ENCODE measurements at places on chromosomes 7 and 10.

GRCh38 chr10:484925-485661 is 204.4 kb downstream of the DIP2C start:
- H3K4me1 ChIP-seq = peaks cover 45% of the 10 kb centered on the region
- H3K27me3 ChIP-seq = no peaks in the 10 kb centered on the region
- peak overlapping the region; percentile 64 for H3K27ac ChIP-seq
- H3K36me3 ChIP-seq = no peaks in the 10 kb centered on the region
- peak overlapping the region; percentile 43 for H3K4me3 ChIP-seq

DNA sequence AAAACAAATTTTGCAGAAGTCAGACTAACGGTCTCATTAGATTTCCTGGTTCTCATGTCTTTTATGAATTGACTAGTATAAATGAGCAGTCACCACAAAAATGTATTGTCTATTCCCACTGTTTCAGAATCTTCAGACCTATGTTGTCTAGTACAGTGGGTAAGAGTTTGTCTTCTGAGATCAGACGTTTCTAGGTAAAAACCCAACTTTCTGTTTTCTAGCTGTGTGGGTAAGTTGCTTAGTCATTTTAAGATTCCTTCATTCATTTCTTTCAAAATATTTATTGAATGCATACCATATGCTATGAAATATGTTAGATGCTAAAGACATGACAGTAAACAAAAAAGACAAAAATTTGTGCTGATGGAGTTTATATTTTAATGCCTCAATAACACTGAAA is 156.3 kb downstream of the POLR1F start:
- no peak for DNase-seq
- H3K4me1 ChIP-seq = no peaks in the 10 kb centered on the region
- H3K4me3 ChIP-seq = no peak overlapping the region
- H3K27me3 ChIP-seq = no peaks in the 10 kb centered on the region

- DNase-seq = no peak
- no peaks in the 10 kb centered on the region for H3K27me3 ChIP-seq
- no peak overlapping the region for H3K4me3 ChIP-seq
- peaks cover 8% of the 10 kb centered on the region for H3K4me1 ChIP-seq
These were observed 39.2 kb downstream of the ENO4 start for GRCh38 chr10:116888380-116889055.

DNA sequence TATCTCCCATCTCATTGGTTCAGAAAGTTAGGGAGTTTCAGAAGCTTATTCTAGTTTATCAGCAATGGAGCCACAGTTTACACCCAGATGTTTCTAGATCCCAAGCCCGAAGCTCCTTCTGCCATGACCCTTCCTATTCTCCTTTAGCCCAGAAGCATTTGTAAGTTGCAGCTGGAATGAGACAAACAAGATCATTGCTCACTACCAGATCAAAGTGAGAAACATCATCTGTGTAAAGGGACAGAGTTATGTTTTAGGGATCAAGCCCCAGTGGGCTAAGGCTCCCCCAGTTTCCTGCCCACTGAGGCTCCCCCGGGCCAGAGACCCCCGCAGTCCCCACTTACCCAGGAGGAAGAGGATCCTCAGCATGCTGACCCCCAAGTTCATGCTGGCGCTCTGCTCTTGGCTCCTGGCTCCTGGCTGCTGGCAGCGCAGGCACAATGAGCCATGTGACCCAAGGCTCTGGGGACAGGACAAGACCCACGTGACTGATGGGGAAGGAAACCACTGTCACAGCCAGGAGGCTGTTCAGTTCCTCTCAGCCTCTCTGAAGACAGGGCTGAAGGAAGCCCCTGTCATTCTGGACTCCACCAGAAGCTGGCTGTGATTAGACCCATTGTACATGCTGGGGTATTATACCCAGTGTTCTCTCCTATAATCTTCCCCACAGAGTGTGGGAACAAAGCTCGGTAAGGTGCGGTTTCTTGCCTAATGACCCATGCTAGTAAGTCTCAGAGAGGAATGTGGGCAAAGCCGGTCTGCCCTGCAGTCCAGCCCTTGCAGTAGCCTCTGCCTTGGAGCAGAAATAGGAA is at the start of gene TMEM273:
Gene TMEM273 (minus strand): TSS at position 442 of the 812 bp plus-strand sequence. CDS start 55 bp downstream, at position 387.
- peak within 1 kb of the TSS; percentile 33 for H3K4me3 ChIP-seq
- H3K36me3 ChIP-seq = no peaks in the 10 kb centered on the region
- peak within 1 kb of the TSS; percentile 50 for H3K27ac ChIP-seq
- peak; percentile 87 for DNase-seq
- H3K4me1 ChIP-seq = peaks cover 19% of the 10 kb centered on the region

DNA sequence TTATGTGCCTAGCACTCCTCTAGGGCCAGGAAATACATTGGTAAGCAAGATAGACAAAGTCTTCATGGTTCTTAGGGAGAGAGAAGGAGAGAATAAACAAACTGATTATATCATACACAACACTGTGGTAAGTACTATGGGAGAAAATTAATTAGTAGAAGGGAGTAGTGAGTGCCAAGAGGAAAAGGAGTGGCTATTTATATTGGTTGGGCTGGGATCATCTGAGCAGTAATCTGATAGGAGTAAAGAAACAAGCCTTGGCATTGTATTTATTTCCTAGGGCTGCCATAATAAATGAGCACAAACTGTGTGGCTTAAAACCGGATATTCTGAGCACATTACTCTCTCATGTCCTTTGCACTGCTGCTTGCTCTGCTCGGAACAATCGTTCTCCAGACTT is 158.1 kb upstream of the PHF14 start:
- H3K4me1 ChIP-seq = no peaks in the 10 kb centered on the region
- H3K4me3 ChIP-seq = no peak overlapping the region
- no peak overlapping the region for H3K27ac ChIP-seq
- H3K27me3 ChIP-seq = no peaks in the 10 kb centered on the region
- no peak for DNase-seq

DNA sequence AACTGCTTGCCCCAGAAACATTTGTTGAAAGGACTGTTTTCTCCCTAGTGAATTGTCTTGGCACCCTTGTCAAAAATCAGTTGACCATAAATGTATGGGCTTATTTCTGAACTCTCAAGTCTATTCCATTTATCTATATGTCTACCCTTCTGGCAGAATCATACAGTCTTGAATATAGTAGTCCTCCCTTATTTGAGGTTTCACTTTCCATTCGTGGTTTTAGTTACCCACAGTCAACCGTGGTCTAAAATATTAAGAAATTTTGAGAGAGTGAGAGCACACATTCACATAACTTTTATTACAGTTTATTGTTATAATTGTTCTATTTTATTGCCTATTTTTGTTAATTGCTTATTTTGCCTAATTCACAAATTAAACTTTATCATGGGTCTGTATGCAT is 17.4 kb upstream of the CEP41 start:
- no peak overlapping the region for H3K27ac ChIP-seq
- H3K27me3 ChIP-seq = no peaks in the 10 kb centered on the region
- H3K4me3 ChIP-seq = no peak overlapping the region
- no peaks in the 10 kb centered on the region for H3K36me3 ChIP-seq

DNA sequence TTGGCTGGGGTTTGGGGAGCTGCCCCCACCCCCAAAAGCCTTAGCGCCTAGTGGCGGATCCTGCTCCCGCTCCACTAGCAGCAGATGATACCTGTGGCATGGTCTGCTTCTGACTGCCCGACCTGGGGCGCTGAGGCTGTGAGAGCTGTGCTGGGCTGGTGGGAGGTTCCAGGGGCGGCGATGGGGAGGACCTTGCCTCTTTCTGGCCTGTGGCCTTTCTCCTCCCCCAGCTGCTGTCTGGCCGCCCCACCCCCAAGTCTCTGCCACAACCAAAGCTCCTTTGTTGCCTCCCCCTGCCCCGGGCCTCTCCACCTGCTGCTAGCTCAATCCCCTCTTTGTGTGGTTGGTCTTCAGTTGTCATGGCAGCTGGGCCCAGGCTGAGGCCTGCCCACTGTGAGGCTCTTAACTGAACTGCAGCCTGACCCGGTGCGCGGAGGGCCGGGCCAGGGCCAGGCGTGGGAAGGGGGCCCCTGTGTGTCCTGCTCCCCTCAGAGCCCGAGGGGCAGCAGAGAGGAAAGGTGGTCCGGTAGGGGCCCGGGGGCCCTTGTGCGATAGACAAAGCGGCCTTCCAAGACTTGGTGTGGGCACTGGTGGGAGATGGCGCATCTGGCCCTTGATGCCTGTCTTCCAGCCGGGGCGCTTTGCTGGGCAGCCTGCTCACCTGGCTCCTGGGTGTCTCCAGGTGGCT is 4.7 kb downstream of the ZNF775 start:
- H3K27me3 ChIP-seq = no peaks in the 10 kb centered on the region
- H3K4me3 ChIP-seq = no peak overlapping the region

- no peak overlapping the region for H3K4me3 ChIP-seq
- no peak for DNase-seq
- no peak overlapping the region for H3K27ac ChIP-seq
- H3K4me1 ChIP-seq = no peaks in the 10 kb centered on the region
These were observed 175.6 kb upstream of the PHF14 start for GRCh38 chr7:10798044-10798443.

DNA sequence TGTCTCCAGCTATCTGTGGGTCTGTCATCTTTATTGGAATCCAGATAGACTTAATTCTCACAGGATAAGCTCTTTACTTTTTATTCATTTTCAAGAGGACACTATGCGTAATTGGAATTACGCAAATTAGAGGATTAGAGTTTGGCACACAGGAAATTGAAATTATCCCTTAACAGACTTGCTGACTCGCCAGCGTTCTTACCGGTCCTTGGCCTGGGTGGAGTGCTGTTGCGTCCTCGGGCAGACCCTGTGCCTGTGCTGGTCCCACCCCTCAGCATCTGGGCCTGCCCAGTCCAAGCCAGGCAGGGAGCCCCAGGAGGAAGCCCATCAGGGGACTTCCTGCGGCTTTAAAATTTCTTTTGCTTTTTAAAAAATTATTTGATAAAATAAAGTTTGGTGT is 101.8 kb downstream of the MKI67 start:
- no peaks in the 10 kb centered on the region for H3K27me3 ChIP-seq
- no peaks in the 10 kb centered on the region for H3K36me3 ChIP-seq
- no peaks in the 10 kb centered on the region for H3K4me1 ChIP-seq

DNA sequence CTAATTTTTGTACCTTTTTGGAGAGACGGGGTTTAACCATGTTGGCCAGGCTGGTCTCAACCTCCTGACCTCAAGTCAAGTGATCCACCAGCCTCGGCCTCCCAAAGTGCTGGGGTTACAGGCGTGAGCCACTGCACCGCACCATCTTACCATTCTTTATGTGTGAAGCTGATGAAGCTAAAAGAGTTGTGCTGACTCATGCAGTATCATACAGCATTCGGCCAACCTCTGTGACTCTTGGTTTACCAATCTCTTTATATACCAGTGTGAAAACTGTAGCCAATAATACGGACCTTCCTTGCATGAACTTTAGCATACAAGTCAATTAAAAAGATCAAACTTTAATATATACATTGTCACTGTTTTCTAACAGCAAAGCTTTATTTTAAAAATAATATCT is 878.2 kb upstream of the MBL2 start:
- no peak overlapping the region for H3K4me3 ChIP-seq
- no peaks in the 10 kb centered on the region for H3K27me3 ChIP-seq
- no peak overlapping the region for H3K27ac ChIP-seq
- no peaks in the 10 kb centered on the region for H3K4me1 ChIP-seq
- DNase-seq = no peak
- H3K36me3 ChIP-seq = no peaks in the 10 kb centered on the region

- H3K36me3 ChIP-seq = no peaks in the 10 kb centered on the region
- H3K27ac ChIP-seq = peak overlapping the region; percentile 84
- no peaks in the 10 kb centered on the region for H3K27me3 ChIP-seq
- no peak for DNase-seq
These were observed 129.1 kb upstream of the BTBD16 start for GRCh38 chr10:122141821-122142640.

GRCh38 chr10:82674036-82674435 is 799.0 kb downstream of the NRG3 start:
- H3K27ac ChIP-seq = no peak overlapping the region
- H3K4me3 ChIP-seq = no peak overlapping the region
- no peak for DNase-seq

- H3K36me3 ChIP-seq = no peaks in the 10 kb centered on the region
- peaks cover 20% of the 10 kb centered on the region for H3K4me1 ChIP-seq
- no peak overlapping the region for H3K27ac ChIP-seq
- no peak overlapping the region for H3K4me3 ChIP-seq
- no peaks in the 10 kb centered on the region for H3K27me3 ChIP-seq
These were observed 10.7 kb downstream of the XPNPEP1 start for GRCh38 chr10:109912335-109913281.

GRCh38 chr10:94292434-94293090 is 70.2 kb downstream of the NOC3L start:
- no peak for DNase-seq
- H3K4me1 ChIP-seq = peaks cover 16% of the 10 kb centered on the region
- no peaks in the 10 kb centered on the region for H3K36me3 ChIP-seq
- H3K27ac ChIP-seq = peak overlapping the region; percentile 1

- no peaks in the 10 kb centered on the region for H3K4me1 ChIP-seq
- DNase-seq = no peak
- no peak overlapping the region for H3K27ac ChIP-seq
These were observed 83.5 kb downstream of the ZNF777 start for GRCh38 chr7:149377386-149377785.

GRCh38 chr10:34726862-34727261 is 88.2 kb downstream of the PARD3 start:
- H3K4me3 ChIP-seq = no peak overlapping the region
- H3K27me3 ChIP-seq = no peaks in the 10 kb centered on the region
- no peak for DNase-seq
- no peak overlapping the region for H3K27ac ChIP-seq
- H3K36me3 ChIP-seq = no peaks in the 10 kb centered on the region
- H3K4me1 ChIP-seq = peaks cover 77% of the 10 kb centered on the region

DNA sequence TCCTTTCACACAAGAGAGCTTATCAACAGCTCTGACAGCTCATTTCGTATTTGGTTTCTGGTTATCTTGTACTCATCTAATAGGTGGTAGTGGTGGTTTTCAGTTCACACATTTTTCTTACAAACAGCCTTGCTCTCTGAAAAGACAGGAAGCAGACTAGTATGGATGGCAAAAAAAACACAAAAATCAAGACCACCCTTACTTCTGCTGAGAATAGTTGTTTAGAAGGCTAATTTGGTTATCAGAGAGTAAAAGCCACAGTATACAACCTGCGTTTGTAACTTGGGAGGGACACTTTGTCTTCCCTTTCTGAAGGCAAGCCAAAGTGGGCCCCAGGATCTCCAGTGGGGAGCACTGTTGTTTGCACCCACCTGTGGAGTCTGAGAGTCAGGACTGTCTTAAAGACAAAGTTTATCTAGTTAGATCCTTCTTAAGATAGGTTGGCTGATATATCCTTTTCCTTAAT is 68.0 kb downstream of the PIP4K2A start:
- no peaks in the 10 kb centered on the region for H3K27me3 ChIP-seq
- H3K36me3 ChIP-seq = no peaks in the 10 kb centered on the region
- peaks cover 33% of the 10 kb centered on the region for H3K4me1 ChIP-seq
- no peak overlapping the region for H3K4me3 ChIP-seq
- H3K27ac ChIP-seq = no peak overlapping the region

DNA sequence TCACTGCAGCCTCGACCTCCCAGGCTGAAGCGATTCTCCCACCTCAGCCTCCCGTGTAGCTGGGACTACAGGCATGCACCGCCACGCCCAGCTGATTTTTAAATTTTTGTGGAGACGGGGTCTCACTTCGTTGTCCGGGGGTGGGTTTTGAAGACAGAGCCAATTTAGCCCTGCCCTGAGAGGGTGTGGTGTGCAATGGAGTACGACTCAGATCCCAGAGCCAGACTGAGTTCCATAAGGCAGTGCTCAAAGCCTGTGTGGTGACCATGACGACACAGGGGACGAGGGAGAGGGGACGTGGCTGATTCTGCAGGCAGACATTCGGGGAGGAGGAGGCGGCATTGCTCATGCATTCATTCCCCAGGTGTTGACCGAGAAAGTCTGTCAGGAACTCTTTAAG is 72.1 kb downstream of the ZMIZ1 start:
- no peak for DNase-seq
- no peaks in the 10 kb centered on the region for H3K27me3 ChIP-seq
- no peak overlapping the region for H3K4me3 ChIP-seq
- H3K27ac ChIP-seq = peak overlapping the region; percentile 88
- H3K36me3 ChIP-seq = no peaks in the 10 kb centered on the region

GRCh38 chr7:123231021-123232000 is 31.5 kb upstream of the SLC13A1 start:
- H3K4me1 ChIP-seq = no peaks in the 10 kb centered on the region
- no peak for DNase-seq
- no peaks in the 10 kb centered on the region for H3K27me3 ChIP-seq
- H3K27ac ChIP-seq = no peak overlapping the region
- no peaks in the 10 kb centered on the region for H3K36me3 ChIP-seq
- no peak overlapping the region for H3K4me3 ChIP-seq
